ENCODE measurements at places on chromosomes 13 and 19.

DNA sequence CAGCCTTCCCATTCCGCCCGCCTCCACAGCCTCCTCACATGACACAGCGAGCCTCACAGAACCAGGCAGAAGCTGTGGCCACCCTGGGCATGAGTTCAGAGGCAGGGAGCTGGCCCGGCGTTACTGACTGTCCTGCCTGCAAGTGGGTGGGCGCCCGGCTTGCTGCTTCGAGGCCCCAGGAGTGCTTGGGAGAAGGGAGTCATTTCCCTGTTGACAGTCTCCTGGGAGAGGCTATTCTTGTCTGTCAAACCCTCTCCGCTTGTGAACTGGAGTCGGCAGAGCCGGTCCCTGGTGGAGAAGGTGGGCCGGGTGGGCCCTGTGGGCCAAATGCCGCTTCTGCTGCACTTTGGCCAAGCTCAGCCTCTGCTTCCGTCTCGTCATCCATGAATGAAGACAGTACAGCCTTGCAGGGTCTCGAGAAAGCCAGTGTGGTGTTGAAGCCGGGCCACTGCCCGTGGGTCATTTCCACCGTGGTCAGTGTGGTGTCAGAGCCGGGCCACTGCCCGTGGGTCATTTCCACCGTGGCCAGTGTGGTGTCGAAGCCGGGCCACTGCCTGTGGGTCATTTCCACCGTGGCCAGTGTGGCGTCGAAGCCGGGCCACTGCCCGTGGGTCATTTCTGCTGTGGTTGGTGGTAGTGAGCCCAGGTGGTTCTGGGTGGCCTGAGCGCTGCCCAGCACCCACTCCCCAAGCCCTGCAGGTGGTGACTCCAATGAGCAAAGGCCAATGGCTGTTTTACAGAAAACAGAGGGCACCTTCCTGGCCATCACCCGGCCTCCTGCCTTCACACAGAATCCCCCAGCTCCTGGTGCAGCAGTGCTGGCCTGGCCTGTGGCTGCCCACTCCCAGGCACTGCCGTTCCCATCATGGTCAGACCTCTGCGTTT is 13.5 kb upstream of the F7 start:
- no peak for DNase-seq

GRCh38 chr19:741506-742131 is 9.3 kb upstream of the MISP start:
- no peak for DNase-seq

DNA sequence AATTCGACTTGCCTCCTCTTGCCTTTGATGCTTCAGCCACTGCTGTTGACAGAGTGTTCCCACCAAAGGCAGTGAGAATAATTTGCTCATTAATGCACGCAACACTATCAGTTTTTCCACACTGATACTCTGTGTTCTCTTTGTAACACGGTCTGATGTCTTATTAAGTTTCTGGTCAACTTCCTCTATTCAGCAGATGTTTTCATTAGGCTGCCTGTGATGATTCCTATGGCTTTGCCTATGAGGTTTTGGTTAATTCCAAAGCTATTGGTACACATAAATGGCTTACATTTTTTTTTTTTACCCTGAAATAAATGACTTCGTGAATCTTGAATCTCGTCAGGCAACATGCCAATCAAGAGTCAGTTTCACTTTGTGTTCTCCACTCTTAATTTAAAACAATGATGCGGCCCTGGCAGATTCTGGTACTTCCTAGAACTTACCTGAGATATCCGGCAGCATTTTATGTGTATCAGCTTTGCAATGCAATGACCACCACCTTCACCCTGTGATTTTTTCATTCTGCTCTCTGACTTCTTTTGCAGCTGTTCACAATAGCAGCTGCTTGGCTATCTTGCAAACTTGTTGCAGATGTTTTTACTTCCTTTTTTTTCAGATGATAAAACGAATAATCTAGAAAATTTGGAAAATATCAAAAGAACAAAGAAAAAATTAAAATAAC is 27.5 kb upstream of the KL start:
- DNase-seq, result no peak

DNA sequence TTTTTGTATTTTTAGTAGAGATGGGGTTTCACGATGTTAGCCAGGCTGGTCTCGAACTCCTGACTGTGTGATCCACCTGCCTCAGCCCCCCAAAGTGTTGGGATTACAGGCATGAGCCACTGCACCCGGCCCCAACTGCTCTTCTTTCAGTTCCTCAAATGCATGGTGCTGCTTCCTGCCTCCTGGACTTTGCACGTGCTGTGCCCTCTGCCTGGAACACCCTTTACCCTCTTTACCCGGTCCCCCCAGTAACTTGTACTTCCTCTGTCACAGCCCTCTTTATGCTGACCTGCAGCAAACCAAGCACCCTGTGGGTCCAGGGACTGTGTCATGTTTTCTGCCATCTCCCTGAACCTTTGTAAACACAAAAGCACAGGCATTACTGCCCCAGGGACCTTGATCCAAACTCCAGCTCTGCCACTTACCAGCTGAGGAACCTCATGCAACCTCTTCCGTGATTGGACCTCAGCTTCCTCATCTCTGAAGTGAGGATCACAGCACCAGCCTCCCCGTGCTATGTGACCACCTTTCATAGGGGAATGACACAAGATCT is 3.8 kb downstream of the BLVRB start:
- DNase-seq, result no peak

DNA sequence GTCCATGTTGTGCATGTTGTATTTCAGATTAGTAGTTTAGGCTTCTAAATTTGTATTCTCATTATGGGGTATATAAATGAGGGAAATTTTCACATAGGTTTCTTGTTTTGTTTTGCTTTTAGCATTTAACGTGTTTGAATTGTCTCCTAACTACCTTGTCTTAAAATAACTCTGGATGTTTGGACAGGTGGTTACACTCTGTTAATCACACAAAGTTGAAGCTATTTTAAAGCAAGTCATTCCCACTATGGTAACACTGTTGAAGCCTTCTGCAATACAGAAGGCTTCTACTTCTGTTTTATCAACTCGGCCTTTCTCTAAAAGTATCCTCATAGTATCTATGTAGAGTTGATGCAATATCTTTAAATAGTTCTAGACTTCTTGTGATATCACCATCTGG is 245.3 kb upstream of the HTR2A start:
- no peak for DNase-seq

GRCh38 chr13:60120617-60121336 is 43.0 kb downstream of the DIAPH3 start:
- no peak for DNase-seq

- DNase-seq, result no peak
These were observed 354.9 kb downstream of the KLF5 start for GRCh38 chr13:73413656-73414055.

DNA sequence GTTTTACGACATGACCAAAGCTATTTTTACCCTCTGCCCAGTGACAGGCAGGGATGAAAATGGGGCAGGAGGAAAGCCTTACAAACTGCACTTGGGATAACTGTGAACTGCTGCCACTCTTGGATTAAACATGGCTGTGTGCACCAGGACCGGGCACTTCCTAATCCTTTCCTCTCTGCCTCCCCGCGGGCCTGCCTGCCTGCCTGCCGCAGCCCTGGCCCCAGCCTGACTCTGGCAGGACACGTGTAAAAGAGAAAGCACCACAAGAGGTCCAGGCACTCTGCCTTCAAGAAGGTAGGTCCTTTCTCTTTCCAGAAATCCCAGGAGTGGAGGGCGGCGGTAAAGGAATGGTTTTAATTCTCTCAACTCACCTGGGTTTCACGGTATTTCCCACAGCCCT is 4.8 kb downstream of the TSHZ3 start:
- DNase-seq, result no peak

GRCh38 chr19:3575949-3576673 is 3.4 kb downstream of the HMG20B start:
- no peak for DNase-seq

DNA sequence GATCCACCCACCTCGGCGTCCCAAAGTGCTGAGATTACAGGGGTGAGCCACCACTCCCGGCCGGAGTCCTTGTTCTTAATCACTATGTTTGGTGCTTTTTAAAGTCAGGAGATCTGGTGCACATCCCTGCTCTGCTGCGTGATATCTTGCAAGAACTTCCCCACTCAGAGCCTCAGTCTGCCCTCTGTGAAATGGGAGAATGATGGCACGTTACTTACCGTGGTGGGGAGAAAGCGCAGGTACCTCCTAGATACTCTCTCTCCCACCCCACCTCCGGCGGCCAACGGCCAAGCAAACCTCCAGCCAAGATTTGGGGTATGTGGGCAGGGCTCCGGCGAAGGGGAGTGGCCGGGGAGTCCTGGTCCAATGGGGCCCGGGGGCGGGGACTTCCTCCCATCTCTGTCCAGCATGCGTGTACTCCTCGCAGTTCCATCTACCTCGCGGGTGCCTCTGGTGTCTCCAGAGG is at the start of gene RYR1:
TSS of gene RYR1 (plus strand) at position 424 of the 466 bp plus-strand sequence. CDS start 139 bp downstream, outside the sequence.
- no peak for DNase-seq

DNA sequence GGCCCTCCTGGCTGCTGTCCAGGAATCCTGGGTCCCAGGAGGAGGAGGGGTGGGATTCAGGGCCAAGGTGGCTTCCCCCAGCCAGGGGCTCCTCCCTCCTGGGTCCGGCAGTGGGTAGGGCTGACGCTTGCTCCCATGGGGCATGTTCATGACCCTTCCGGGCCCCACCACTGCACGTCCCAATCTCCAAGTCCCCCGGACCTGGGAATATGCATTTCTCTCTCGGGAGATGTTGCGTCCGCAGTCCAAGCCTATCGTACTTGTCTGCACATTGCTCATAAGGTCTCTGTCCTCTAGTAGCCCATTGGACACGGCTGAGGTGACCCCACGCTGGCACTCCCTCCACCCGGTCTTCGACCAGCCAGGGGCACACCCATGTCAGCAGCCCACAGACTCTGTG is 192.3 kb downstream of the TEX29 start:
- no peak for DNase-seq

DNA sequence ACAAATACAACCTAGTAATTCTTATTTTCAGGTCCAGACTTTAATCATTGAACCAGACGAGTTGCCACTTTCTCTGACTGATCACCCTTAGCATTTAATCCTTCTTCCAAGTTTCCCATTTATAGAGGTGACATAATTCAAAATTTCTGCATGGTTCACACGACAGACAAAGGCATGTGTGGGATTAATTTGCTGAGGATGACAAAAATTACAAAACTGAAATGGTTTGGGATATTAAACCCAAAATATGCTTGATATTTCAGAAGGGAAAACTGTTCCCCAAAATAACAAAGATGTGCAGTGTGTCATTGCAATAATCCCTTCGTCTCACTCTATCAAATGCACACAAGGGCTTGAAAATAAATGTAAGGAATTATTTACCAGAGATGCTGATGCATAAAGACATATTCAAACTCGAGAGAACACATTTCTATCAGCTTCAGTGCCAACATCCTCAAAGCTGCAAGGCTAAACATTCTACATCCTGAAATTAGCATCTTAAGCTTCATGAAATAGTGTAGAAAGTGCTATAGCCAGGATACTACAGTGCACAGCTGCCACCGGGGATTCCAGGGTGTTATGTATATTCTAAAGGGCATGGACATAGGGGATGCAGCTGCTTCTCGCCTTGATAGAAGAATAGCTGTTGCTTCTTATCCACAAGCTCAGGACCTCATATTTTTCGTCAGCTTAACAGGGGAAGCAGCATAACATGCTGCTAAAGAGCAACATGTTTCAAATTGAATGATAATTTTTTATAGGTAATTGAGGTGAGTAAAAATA is 198.7 kb upstream of the SLITRK1 start:
- DNase-seq, result no peak

- no peak for DNase-seq
These were observed 27.9 kb downstream of the DOT1L start for GRCh38 chr19:2191456-2192310.

- no peak for DNase-seq
These were observed 2245.1 kb downstream of the PCDH9 start for GRCh38 chr13:64985075-64985474.

- no peak for DNase-seq
These were observed 221.7 kb downstream of the KCNRG start for GRCh38 chr13:50236898-50237318.

DNA sequence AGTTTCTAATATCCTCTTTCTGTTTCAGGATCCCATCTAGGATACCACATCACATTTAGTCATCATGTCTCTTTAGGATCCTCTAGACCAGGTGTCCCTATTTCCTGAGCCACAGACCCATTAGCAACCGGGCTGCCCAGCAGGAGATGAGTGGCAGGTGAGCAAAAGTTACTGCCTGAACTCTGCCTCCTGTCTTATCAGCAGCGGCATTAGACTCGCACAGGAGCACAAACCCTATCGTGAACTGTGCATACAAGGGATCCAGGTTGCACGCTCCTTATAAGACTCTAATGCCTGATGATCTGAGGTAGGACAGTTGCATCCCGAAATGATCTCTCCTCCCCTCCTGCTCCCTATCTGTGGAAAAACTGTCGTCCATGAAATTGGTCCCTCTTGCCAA is 7.8 kb upstream of the CEBPG start:
- no peak for DNase-seq

- no peak for DNase-seq
These were observed 50.7 kb downstream of the ZNF723 start for GRCh38 chr19:22882797-22883196.

All from activated CD8-positive, alpha-beta memory T cell treated with anti-CD3 and anti-CD28 coated beads for 1 hour (primary cell).